ENCODE measurements at places on chromosomes 16 and 17. TPM values are rescaled to one million over a fixed set of nuclear protein-coding genes. Genes with fewer than 3 reads are reported as not detected.

Gene EVI2B
- 2.6 TPM for total RNA-seq

Gene GAST
- not detected for total RNA-seq

Gene CPNE7
- not detected for total RNA-seq

Gene TLCD1
- total RNA-seq, result 1.7 TPM

Gene RMI2
- 14.3 TPM for total RNA-seq

Gene ABCC12
- not detected for total RNA-seq

Gene GP1BA
- total RNA-seq, result not detected

- peak; percentile 96 for DNase-seq
These were observed 3.0 kb downstream of the BORCS6 start for GRCh38 chr17:8186787-8187516.

GRCh38 chr16:46937536-46937935 is 35.9 kb downstream of the DNAJA2 start:
- no peak for DNase-seq

- DNase-seq, result no peak
These were observed 356.5 kb upstream of the CDH8 start for GRCh38 chr16:62392698-62393097.

- no peak for DNase-seq
These were observed 54.0 kb downstream of the COTL1 start for GRCh38 chr16:84563786-84564420.

- no peak for DNase-seq
These were observed 218.2 kb downstream of the TMEM114 start for GRCh38 chr16:8372141-8372540.

- DNase-seq, result no peak
These were observed 11.9 kb downstream of the FZD2 start for GRCh38 chr17:44568945-44569858.

Measured in urinary bladder (tissue), 4 donors.